ENCODE measurements at places on chromosomes 1 and 21. TPM values are rescaled to one million over a fixed set of nuclear protein-coding genes. Genes with fewer than 3 reads are reported as not detected.

GRCh38 chr21:37475186-37475868 lies 108.8 kb downstream of the DYRK1A start:
- peaks cover 51% of the 10 kb centered on the region for H3K4me1 ChIP-seq
- no peak overlapping the region for H3K4me3 ChIP-seq
- no peaks in the 10 kb centered on the region for H3K27me3 ChIP-seq
- DNase-seq = no peak
- no peak overlapping the region for H3K27ac ChIP-seq

- peaks cover 7% of the 10 kb centered on the region for H3K36me3 ChIP-seq
- no peak overlapping the region for H3K4me3 ChIP-seq
- peaks cover 13% of the 10 kb centered on the region for H3K4me1 ChIP-seq
- DNase-seq = no peak
These were observed 45.2 kb upstream of the C1orf198 start for GRCh38 chr1:230913496-230913895.

DNA sequence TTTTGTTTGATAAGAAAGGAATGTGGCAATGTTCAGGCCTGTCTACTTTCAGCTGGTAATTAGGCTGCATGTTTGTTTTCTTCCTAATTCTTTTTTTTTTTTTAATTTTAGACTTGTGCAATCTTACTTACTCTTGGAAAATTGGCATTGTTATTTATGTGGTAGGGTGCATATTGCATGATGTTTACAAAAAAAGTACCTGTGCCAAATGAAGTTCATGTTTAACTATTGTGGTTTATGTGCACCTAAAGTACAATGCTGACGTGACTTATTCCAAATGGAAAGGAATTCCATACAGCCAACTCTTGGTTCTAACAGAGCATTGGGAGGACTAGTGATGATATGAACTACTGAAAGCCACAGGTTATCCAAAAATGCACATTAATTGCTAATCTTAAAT lies 51.0 kb downstream of the KCNK2 start:
- H3K4me1 ChIP-seq = no peaks in the 10 kb centered on the region
- no peak overlapping the region for H3K27ac ChIP-seq
- no peaks in the 10 kb centered on the region for H3K27me3 ChIP-seq
- no peaks in the 10 kb centered on the region for H3K36me3 ChIP-seq
- no peak for DNase-seq
- H3K4me3 ChIP-seq = no peak overlapping the region

TSPAN1 gene
- 0.30 TPM for total RNA-seq

OR10T2 gene
- not detected for total RNA-seq

CYP4A22 gene
- total RNA-seq = not detected

WDR4 gene
- 17.1 TPM for total RNA-seq

SPRR2B gene
- total RNA-seq = not detected

DNA sequence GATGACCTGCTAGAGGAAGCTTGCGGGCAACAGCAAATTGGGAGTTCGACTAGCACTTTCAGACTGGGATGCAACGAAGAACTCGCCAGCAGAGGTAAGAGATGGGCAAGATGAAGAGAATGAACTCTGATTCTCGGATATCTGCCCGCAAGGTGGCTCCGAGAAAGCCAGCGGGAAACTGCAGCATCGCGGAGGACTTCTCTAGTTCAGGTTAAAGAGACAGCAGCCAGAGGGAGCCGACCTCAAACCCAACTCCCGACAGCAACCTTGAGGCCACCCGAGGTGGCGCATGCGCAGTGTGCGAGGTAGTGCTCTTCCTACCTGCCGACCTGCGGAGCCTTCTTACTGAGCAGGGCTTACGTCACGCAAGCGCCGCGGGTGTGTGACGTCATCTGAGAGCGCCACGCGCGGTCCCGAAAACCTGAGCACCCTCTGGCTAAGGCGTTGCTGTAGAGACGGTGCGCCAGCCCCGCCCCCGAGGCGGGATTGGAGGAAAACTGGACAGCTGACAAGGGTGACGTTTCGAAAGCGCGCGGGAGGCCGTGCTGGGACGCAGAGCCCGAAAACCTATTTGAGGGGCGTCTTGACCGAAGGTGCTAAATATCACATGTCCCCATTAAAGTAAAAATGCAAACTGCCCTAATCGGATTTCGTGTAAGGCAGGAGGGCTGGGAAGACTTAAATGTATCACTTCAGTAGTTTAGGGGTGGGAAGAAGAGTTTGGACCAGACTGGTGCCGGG lies 110.5 kb upstream of the SLC25A33 start:
- peaks cover under 1% of the 10 kb centered on the region for H3K27me3 ChIP-seq
- peak overlapping the region; percentile 97 for H3K4me3 ChIP-seq
- H3K4me1 ChIP-seq = peaks cover 54% of the 10 kb centered on the region

GRCh38 chr1:116775116-116775752 lies 21.0 kb downstream of the CD2 start:
- no peak for DNase-seq
- H3K4me3 ChIP-seq = peak overlapping the region; percentile 4
- H3K27ac ChIP-seq = no peak overlapping the region
- peaks cover 68% of the 10 kb centered on the region for H3K4me1 ChIP-seq

GRCh38 chr1:9815150-9815549 lies 8.6 kb downstream of the CLSTN1 start:
- DNase-seq = no peak
- peaks cover 11% of the 10 kb centered on the region for H3K4me1 ChIP-seq
- no peak overlapping the region for H3K4me3 ChIP-seq
- H3K27me3 ChIP-seq = no peaks in the 10 kb centered on the region

DNA sequence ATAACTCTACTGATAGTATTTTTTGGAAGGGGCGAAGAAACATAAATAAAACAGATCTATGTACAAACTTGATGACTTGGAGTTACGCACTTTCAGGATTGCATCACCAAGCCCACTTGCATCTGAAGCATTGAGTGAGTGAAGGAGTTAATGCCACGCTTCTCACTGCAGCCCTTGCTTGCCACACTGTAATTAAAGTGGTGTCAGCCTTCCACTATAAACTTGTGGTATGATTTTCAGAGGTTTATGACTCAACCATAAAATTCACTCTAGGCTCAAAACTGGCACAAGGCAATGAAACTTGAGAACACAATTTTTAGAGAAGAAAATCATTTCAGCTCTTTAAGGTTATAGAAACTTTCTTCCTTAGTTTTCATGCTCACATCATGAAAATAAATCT lies 93.9 kb upstream of the PRMT6 start:
- H3K36me3 ChIP-seq = no peaks in the 10 kb centered on the region
- no peak overlapping the region for H3K4me3 ChIP-seq
- no peak for DNase-seq
- no peak overlapping the region for H3K27ac ChIP-seq
- H3K4me1 ChIP-seq = no peaks in the 10 kb centered on the region
- H3K27me3 ChIP-seq = no peaks in the 10 kb centered on the region

DNA sequence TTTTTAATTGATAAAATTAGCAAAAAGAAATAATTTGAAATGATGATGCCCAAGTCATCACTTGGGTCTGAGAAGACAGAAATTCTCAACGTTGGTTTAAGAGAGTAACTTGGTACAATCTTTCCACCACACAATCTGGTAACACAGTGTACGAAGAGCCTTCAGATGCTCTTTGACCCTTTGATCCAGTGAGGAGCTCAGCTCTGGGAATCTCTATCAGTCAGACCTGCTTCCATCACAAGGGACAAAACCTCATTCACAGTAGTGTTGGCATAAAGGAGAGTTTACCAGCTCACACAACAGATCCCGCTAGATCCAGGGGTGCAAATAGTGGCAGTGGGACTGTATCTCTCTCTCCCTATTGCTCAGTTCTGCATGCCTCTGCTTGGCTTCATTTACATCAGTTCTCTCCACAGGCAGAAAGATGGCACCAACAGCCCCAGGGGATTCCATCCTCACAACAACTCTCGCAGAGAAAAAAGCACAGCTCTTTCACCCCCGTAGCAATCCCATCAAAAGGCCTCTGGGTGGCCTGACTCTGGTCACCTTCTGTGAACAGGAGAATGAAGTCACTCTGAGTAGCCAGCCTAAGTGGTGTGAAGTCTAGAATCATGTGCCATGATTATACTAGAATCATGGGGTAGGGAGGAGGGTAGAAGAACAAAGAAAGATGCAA lies 119.7 kb downstream of the ZNF281 start:
- no peaks in the 10 kb centered on the region for H3K36me3 ChIP-seq
- no peak overlapping the region for H3K27ac ChIP-seq
- DNase-seq = no peak
- H3K27me3 ChIP-seq = no peaks in the 10 kb centered on the region

- H3K27me3 ChIP-seq = peaks cover 17% of the 10 kb centered on the region
- H3K27ac ChIP-seq = no peak overlapping the region
- H3K4me3 ChIP-seq = no peak overlapping the region
- no peak for DNase-seq
- H3K4me1 ChIP-seq = no peaks in the 10 kb centered on the region
- H3K36me3 ChIP-seq = no peaks in the 10 kb centered on the region
These were observed 294.4 kb upstream of the PLXNA2 start for GRCh38 chr1:208538587-208538986.

- H3K4me1 ChIP-seq = peaks cover 5% of the 10 kb centered on the region
- peaks cover 38% of the 10 kb centered on the region for H3K27me3 ChIP-seq
- no peak for DNase-seq
These were observed 105.6 kb downstream of the LEPR start for GRCh38 chr1:65526049-65526556.

GRCh38 chr1:112209493-112209892 lies 186.5 kb upstream of the CTTNBP2NL start:
- no peak overlapping the region for H3K27ac ChIP-seq
- no peak for DNase-seq
- no peaks in the 10 kb centered on the region for H3K4me1 ChIP-seq
- H3K4me3 ChIP-seq = no peak overlapping the region
- H3K27me3 ChIP-seq = peaks cover 12% of the 10 kb centered on the region

RIIAD1 gene
- total RNA-seq = not detected

ADAMTS1 gene
- not detected for total RNA-seq

DNA sequence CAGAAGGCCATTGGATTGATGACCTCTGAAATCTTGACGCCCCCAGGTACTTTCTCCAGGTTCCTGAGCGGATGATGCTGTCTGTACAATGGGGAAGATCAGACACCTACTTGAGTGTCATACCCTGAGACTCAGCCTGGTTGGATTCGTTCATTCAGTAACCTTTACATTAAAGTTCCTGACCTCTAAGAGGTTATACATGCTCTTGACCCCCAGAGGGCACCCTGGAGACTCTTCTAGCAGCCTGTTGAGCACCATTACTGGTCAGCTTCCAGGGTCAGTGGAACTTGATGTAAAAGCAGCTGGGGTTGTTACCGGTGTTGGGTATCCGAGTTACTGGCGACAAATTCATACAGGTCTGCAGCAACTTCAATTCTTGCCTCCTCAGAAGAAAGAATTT lies 114.3 kb upstream of the ZNF678 start:
- no peaks in the 10 kb centered on the region for H3K36me3 ChIP-seq
- no peak overlapping the region for H3K27ac ChIP-seq
- no peaks in the 10 kb centered on the region for H3K4me1 ChIP-seq
- peaks cover 37% of the 10 kb centered on the region for H3K27me3 ChIP-seq

- H3K4me1 ChIP-seq = no peaks in the 10 kb centered on the region
- no peak overlapping the region for H3K4me3 ChIP-seq
- peaks cover 17% of the 10 kb centered on the region for H3K27me3 ChIP-seq
- H3K27ac ChIP-seq = no peak overlapping the region
- no peak for DNase-seq
These were observed 85.8 kb upstream of the ST6GALNAC5 start for GRCh38 chr1:76781447-76781846.

TRIM46 gene
- total RNA-seq = 9.8 TPM

GRCh38 chr1:27438621-27439061 lies 46.2 kb downstream of the GPR3 start:
- DNase-seq = no peak
- H3K4me3 ChIP-seq = no peak overlapping the region
- no peaks in the 10 kb centered on the region for H3K27me3 ChIP-seq
- peaks cover 58% of the 10 kb centered on the region for H3K4me1 ChIP-seq
- H3K36me3 ChIP-seq = no peaks in the 10 kb centered on the region
- H3K27ac ChIP-seq = peak overlapping the region; percentile 26

DNA sequence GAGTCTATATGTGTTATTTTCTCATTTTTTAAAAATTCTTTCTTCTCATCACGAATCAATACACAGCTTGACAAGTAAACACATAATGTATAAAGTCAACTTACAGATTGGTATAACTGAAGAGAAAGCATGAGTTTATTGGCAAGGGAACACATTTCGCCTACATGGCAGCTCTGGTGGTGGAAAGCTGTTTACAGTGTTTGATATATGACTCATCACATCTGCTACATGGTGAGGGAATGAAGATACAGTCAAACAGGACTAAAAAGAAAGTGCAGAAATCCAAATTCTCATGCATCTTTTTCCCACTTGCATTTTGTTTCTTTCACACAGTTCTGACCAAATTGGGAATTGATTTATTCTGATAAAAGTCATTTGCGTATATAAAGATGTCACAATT lies 122.2 kb upstream of the ADGRL4 start:
- no peak overlapping the region for H3K27ac ChIP-seq
- no peaks in the 10 kb centered on the region for H3K36me3 ChIP-seq
- no peak for DNase-seq
- no peaks in the 10 kb centered on the region for H3K27me3 ChIP-seq
- H3K4me3 ChIP-seq = no peak overlapping the region

CLDN17 gene
- not detected for total RNA-seq

- H3K27me3 ChIP-seq = no peaks in the 10 kb centered on the region
- peaks cover 2% of the 10 kb centered on the region for H3K36me3 ChIP-seq
- H3K4me3 ChIP-seq = peak overlapping the region; percentile 82
These were observed 28.3 kb upstream of the LY9 start for GRCh38 chr1:160767395-160768294.

DNA sequence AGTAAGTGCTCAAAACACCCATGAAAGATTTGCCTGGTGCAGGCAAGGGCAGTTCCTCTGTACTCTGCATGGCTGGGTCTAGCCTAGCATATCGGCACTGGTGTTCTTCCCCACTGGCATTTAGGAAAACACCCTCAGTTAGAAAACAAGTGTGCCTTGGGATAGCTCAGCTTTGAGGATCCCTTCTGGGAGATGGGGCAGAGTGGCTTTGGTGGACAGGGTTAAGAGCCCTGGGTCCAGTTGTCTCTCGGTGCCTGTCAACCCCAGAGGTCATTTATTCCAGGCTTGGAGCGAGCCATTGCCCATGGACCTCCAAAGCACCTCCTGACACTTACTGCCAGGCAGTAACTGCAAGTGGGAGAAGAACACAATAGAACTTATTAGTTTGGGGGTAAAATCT lies 80.8 kb upstream of the DIRAS3 start:
- no peaks in the 10 kb centered on the region for H3K4me1 ChIP-seq
- no peaks in the 10 kb centered on the region for H3K36me3 ChIP-seq
- H3K4me3 ChIP-seq = no peak overlapping the region
- H3K27ac ChIP-seq = no peak overlapping the region

DNA sequence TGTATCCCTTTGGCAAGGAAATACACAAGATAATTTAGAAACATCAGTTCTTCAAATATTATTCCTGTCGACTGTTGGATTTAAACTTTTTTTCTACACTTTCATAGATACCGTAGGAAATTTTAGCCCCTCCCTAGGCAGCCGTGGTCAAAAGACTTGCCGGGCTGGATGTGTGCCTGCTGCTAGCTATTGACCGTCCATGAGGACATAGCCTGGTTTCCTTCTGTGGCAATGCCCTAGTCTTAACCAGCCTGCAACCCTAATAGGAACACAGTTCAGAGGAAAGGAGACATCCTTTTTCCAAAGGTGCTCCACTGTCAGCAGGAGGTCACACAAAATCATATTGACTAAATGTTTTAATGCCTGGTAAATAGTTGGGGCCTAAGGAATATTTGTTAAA lies 20.4 kb upstream of the KIAA1614 start:
- no peaks in the 10 kb centered on the region for H3K4me1 ChIP-seq
- H3K27me3 ChIP-seq = no peaks in the 10 kb centered on the region
- DNase-seq = no peak

Measured in activated T-cell treated with anti-CD3 and anti-CD28 coated beads, Interleukin-2, amount 50 U/mL, for 72 hours (primary cell).